ENCODE measurements at places on chromosomes 13 and 19.

DNA sequence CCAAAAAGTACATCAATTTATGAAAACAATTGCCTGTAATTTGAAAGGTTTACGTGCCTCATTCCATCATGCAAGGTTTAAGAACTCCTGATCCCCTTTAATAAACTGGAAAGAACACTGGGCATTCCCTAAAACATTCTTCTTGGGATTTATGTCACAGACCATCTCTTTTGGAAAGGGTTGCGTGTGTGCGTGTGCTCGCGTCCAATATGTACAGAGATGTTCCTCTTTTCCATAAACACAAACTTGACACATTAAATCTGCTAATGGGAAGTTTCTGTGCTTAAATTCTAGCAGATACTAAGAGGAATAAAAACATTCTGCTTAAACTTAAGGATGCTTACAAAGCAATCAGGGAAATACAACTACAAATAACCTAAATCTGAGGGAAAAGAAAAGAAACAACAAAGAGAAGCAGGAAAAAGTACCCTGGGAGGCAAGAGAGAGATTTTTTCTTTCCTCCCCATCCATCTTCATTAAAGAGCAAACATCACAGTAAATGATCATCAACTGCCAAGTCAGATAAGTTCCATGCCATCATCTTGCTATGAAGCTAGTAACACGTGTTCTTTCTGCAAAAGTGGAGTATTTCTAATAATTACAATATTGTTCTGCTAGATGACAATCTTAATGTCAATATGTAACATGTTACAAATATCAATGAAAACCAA is 83.7 kb downstream of the STK24 start:
- no peak for DNase-seq

DNA sequence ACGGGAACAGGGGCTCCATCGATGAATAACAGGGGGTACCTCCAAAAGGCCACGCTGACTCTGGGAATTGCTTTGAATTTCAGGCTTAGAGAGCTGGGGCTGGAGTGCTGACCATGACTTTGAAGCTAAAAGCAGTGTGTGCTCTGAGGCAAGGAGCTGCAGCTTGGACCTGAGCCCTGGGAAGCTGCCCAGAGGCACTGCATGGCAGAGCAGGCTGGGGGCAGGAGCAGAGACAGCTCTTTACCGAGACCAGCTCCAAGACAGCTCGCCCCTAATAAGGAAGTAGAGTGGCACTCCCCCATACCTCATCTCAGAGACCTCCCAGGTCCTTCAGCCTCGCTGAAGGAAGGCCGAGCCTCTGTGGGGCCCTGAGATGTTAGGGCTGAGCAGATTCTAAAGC is 200.2 kb downstream of the COL4A1 start:
- DNase-seq = no peak

- no peak for DNase-seq
These were observed 144.6 kb upstream of the UBL3 start for GRCh38 chr13:29994911-29995595.

DNA sequence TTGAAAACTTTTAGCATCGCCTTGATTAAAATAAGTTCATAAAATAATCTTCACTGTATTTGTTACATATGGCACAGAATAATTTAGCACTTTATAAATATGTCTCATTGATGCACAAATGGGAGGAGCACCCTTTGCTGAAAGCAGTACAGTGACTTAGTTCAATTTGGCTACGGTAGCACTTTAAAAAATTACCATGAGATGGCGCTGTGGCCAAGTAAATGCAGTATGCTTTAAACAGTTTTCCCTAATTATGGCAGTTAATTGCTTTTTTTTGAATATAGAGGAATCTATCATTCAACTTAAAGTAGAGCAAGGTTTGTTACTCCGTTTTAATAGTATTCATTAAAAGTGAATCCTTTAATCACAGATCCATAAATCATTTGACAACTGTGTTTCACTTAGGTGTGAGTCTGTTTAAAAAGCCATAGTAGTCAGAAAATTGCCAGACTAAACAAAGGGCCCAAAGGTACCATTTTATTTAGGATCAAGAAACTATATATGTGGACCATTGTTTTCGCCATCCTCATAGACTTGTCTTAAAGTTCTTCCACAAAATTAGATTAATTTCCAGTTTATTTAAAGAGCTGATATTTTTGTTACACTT is 34.7 kb upstream of the ESD start:
- DNase-seq = peak; percentile 3

- no peak for DNase-seq
These were observed 6.4 kb downstream of the KMT5C start for GRCh38 chr19:55345818-55346724.

DNA sequence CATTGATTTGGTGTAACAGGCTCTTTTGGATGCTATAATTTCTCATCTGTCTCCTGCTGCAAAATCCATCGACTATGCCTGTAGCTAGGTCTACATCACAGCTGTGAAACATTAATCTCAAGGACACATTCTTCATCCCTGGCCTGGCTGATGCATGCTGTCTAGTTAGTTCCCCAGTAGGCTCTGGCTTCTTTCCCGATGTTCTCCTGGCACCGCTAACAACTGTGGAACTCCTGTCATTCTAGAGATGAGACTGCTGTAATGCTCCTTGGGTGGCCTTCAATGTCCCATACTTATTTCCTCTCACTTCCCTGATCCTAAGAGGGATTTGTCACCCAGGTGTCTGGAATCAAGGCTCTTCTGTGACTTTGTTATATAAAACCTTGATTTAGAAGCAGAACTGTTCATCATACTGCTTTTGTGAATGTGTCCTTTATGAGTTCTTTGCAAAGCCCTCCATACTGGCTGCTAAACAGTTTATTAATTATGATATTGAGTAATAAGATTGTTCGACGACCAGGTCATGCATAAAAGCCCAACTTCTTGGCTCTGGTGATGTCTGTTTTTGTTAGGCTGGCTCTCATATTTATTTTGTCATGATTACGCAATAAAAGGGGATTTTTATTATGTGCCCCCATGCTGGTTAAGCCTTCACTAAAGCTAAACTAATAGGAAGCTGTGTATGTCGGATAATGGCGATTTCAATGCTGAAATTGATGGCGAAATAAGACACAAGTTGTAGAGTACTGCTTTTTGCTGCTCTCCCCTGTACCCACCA is 227.5 kb downstream of the DCT start:
- no peak for DNase-seq

DNA sequence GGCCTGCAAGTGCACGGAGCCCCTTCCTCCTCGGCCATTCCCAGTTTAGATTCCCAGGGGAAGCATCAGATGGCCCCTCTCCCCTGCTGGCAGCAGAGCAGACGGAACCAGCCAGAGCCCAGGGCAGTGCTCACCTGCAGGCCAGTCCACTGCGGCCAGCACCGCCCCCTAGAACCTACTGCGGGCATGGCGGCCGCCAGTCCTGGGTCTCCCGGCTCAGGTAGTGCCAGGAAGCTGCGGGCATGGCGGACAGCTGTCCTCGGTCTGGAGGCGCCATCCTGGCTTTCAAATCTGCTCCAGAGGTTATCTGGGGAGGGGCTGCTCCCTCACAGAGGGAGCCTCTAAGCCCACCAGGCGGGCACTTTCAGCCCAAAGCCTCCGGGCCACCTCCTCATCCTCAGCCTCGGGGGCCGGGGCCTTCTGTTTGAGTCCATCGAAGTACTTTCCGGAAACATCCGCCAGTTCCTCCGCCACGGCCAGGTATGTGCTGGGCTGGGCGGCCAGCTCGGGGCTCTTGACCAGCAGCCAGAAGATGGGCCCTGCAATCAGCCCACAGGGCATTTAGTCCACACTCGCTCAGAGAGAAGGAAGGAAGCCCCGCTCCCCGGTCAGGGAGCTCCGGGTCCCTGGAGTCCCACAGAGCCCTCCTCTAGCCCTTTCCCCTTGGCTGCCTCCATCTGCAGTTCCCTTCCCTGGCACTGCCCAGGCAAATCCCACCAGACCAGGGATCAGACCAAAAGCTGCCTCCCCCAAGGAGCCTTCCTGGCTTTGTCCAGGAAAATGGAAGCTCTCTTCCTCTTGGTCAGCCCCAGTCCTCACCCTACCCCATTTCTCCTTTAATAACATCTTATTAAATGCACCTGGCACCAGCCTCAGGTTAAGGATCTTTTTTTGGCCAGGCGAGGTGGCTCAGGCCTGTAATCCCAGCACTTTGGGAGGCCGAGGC is 7.0 kb upstream of the GP6 start:
- no peak for DNase-seq

Measured in stimulated activated CD8-positive, alpha-beta memory T cell treated with anti-CD3 and anti-CD28 coated beads, Interleukin-2, amount 100 ng/mL, for 48 hours (primary cell).